Effector memory CD4-positive, alpha-beta T cell (primary cell): ENCODE measurements at places on chromosomes 2 and 18.

DNA sequence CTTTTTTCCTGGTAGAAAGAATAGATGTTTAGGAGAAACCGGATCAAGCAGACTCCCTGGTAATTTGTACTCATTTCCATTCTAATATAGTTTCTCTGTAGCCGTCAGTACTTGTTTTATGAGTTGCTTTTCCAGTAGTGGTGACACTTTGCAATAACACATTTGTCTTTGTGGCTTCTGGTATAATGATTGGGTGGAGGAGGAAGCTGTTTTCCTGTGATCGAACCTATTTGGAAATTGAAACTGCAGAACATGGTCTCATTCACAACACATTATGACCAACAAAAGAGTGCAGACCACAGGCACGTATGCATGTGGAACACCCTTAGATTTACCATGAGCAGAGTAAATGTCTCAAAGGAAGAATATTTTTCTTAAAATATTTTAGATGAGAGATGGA, 7.6 kb upstream of the SERPINB12 start:
- no peak for DNase-seq

GRCh38 chr2:45441571-45441970, 169.5 kb downstream of the SRBD1 start:
- DNase-seq: no peak

GRCh38 chr2:27164960-27165763, 16.4 kb downstream of the TCF23 start:
- DNase-seq: no peak

- DNase-seq: no peak
Observed at GRCh38 chr2:51256736-51257135, 224.8 kb upstream of the NRXN1 start.

DNA sequence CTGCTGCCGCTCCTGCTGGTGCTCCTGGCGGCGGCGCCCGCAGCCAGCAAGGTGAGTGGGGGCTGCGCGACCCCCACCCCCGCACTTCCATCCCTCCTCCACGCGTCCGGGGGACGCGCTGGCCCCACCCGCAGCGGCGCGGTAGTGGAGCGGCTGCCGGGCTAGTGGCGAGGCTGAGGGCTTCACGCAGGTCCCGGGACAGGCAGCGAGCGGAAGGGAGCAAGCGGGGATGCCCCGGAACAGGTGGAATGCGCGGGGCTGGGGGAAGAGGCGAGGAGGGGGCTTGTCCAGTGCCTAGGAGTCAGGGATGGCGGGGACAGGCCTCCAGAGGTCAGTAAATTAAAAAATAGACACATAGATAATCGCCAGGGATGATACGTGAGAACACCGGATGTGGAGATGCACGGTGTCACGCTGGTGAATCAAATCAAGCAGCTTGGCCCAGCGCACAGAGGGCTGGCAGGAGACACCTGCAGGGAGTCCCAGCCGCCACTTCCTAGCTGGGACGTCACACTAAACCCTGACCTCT, 403 bp downstream of the COL4A3 start:
- DNase-seq: no peak

DNA sequence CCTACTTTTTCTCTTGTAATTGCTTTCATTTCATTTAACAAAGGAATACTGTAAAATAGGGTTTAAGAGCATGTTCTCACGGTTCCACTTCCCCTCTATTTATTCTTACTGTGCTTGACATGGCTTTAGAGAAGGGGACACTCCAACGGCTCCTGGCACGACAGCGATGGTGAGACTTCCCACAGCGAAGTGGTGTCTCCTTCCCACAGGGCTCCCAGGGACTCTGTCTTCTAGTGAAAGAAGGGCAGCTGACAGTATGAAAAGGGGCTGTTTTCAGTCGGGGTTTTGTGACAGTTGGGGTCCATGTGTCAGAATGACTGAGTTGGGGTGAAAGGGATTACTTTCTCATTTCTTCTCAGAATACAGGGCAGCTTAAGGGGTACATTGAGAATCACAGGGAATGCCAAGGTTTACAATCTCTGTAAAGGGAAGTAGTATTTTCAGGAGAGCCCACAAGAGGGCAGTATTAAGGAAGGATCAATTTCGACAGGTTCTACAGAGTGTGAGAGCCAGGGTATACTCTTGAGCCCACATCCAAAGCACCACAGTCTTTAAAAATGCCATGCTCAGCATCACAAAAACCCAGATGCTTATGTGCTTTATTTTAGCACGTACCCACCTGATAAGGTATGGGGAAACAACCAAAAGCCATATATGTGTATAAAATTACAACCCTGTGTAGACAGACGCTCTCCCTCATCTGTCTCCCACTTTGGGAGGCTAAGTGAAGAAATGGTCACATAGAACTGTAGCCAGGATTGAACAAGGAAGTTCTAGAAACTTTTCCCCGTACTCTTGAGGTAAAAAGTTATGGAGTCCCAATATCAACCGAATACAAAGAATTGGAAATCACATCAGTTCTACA, 31.3 kb upstream of the RAPGEF4 start:
- DNase-seq: no peak

DNA sequence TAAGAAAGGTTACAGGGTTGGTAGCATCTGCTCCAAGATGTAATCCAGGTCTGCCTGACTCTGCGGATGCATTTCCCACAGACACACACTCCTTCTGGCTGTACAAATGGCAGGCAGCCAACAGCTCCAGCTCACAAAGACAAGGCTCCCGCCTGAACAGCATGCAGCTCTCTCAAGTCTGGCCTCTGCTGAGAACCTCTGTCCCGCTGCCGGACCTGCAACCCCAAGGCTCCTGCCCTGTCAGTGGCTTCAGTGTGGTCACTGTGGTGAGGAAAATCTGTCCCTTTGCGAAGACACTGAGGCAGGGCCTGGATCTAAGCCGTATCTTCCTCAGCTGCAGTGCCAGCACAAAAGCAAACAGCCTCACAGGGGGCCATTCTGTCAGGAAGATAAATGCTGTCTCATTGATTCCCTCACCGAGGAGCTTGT, 469.3 kb upstream of the MEX3C start:
- DNase-seq: no peak

GRCh38 chr2:203909261-203909967, 27.1 kb upstream of the ICOS start:
- DNase-seq: no peak

GRCh38 chr2:223853425-223853837, 16.0 kb upstream of the AP1S3 start:
- DNase-seq: no peak

- DNase-seq: no peak
Observed at GRCh38 chr2:101052147-101052546, 50.1 kb downstream of the RPL31 start.

- DNase-seq: no peak
Observed at GRCh38 chr18:1413323-1413675, 508.6 kb downstream of the ADCYAP1 start.

DNA sequence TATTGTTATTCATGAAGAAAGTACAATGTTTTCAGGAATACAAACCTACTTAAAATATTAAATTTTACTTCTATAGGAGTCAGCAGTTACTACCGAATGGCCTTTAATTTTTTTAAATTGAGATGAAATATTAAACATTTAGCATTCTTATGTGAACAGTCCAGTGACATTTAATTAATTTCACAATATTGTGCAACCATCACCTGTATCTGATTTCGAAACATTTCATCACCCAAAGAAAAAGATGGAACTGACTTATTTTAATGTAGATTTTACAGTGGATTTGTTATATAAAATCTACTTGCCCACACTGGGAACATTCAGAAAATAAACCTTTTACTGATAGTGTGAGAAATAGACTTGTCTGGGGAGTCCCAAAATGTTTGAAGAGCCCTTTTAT, 585.2 kb upstream of the LINC00305 start:
- no peak for DNase-seq

GRCh38 chr2:202290316-202290715, 24.8 kb downstream of the NOP58 start:
- DNase-seq: no peak

DNA sequence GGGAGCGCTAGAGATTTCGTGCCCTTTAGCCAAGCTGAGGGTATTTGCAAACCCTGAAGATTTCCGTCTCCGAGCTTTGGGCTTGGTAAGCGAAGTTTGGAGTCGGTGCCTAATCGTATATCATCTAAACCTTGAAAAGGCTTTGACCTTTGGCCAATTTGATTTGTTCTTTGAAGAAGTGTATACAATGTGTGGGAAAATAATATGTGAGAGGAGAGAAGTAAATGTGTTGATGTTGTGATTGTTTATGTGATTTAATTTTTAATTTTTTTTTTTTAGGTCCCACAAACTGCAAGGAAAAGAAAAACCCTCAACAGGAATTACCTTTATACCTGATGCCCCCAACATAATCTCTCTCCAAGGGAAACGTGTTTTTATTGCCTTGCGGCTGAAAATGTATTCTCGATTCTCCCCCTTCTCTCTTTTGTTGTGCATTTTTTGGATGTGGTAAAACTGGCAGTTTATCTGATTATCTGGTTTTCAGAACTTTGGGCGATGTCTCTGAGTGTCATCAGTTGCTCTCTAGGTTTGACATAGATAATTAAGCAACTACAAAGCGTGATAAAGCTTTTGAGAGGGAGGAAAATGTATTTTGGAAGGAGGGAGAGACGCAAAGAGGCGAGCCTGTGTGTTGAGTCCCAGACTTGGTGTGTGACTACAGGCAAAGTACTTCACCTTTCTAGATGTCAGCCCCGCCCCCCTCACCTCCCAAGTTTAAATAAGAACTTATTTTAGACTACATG, 912 bp upstream of the FBXO11 start:
- peak; percentile 25 for DNase-seq

DNA sequence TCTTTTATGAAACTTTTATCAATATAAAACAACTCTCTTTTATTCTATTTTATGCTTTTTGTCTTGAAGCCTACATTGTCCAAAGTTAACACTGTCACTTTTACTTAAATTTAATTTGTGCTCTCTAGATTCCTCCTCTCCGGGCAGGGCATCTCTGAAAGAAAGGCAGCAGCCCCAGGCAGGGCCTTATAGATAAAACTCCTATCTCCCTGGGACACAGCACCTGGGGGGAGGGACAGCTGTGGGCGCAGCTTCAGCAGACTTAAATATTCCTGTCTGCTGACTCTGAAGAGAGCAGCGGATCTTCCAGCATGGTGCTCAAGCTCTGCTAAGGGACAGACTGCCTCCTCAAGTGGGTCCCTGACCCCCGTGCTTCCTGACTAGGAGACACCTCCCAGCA, 447.7 kb upstream of the FANCL start:
- no peak for DNase-seq

DNA sequence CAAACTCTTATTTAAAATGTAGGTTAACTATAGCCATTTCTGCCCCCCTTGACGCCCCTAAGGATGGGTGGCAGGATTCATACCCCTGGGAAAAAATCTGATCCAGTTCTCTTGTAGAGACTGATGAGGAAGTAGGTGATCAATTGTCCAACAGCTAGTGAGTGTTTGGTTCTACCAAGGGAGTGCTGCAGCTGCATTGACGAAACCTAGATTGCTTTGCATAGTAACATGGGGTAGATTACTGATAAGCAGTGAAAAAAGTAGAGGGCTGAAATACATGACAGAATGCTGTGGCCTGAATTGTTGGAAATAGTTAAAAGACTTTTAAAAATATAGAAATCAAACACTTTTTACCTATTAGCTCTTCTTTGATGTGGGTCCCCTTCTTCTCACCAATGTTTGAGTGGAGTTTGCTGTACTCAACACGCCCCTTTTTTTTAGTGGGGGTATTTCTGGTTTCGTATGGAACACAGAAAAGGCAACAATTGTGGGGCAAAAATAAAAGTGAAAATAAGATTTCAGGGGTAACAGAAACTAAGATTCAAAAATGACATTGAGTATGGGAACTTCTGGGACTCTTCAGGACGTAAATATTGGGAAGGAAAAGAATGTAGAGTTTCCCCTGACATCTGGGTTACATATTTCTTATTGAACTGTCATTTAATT, 66.2 kb downstream of the MAIP1 start:
- DNase-seq: no peak

DNA sequence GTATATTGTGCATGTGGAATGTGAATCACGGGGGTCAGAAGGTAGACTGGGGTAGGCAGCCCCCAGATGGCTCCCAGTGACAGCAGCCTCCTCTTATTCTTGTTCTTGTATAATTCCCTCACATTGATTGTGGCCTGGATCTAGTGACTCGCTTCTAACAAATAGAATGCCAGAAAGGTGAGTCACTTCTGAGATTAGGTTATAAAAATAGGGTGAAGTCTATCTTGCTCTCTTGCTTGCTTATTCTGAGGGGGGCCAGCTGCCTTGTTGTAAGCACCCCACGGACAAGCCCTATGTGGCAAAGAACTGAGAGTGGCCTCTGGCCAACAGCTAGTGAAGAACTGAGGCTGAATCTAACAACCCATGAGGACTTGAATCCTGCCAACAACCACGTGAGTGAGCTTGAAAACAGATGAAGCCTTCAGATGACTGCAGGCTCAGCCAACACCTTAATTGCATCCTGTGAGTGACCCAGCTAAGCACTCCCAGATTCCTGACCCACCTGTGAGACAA, 15.6 kb upstream of the RMND5A start:
- no peak for DNase-seq

DNA sequence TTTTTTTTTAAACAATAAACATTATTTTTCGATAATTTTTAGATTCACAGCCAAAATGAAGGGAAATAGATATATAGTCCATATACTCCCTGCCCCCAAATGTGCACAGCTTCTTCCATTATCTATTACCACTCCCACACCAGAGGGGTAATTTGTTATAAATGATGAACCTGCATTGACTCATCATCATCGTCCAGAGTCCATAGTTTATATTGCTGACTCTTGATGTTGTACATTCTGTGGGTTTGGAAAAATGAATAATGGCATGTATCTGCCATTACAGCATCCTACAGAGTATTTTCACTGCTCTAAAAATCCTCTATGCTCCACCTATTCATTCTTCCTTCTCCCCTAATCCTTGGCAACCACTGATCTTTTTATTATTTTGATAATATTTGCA, 121.5 kb downstream of the LTBP1 start:
- no peak for DNase-seq

- no peak for DNase-seq
Observed at GRCh38 chr18:39842366-39842914, 2112.6 kb upstream of the PIK3C3 start.

- DNase-seq: no peak
Observed at GRCh38 chr2:82857967-82858366, 1601.1 kb downstream of the SUCLG1 start.

- no peak for DNase-seq
Observed at GRCh38 chr18:8536922-8537321, 72.3 kb upstream of the RAB12 start.

DNA sequence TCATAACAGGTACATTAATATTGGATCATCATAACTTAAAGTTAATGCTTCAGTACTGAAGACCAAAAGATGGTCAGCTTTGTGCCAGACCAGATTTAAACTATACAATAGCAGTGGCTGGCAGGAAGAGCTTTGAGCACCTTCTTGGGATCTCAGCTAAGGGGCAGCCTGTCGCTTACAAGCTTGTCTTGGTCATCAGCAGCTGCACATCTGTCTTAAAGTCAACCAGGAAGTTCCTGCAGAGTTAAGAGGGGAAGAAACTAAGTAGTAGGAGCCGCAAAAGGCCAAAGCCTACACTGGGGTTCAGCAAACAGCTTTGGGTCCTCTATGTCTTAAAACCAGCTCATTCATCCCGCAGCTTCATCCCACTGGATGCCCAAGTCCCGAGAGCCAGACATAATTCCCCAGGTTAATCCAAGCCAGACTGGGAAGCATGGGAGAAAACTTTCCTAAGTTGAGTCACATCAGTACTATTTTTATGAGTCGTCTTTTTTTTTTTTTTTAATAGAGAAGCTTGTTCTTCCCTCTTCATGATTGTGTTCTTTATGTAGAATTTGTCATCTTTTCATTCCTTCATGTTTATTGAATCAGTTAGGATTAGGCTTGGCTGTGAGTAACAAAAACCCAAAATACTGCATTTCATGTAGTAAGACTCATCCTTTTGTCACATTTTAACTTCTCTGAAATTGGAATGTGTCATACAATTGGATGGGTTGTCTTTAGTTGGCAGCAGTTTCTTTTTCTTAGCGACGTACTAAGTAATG, 59.3 kb downstream of the SERTAD2 start:
- no peak for DNase-seq

- no peak for DNase-seq
Observed at GRCh38 chr2:23541503-23542229, 156.7 kb downstream of the KLHL29 start.
